ENCODE measurements at places on chromosomes 6 and 20. TPM values are rescaled to one million over a fixed set of nuclear protein-coding genes. Genes with fewer than 3 reads are reported as not detected.

Gene HLA-DRB5
- polyA plus RNA-seq = 20.0 TPM

Gene BTNL2
- not detected for polyA plus RNA-seq

Gene PRPF6
- polyA plus RNA-seq = 56.1 TPM

Gene SLC22A2
- polyA plus RNA-seq = 0.39 TPM

Gene PBOV1
- polyA plus RNA-seq = not detected

Gene CPXM1
- 14.1 TPM for polyA plus RNA-seq

Gene PSMB1
- 289 TPM for polyA plus RNA-seq

Gene PPIL6
- 1.4 TPM for polyA plus RNA-seq

Gene FILIP1
- polyA plus RNA-seq = 1.8 TPM

Gene HLA-G
- polyA plus RNA-seq = 6.3 TPM

Gene HSF2
- polyA plus RNA-seq = 34.1 TPM

Gene CALHM6
- polyA plus RNA-seq = 45.3 TPM

Gene HTR1B
- polyA plus RNA-seq = 0.09 TPM

Gene SEMG1
- 0.78 TPM for polyA plus RNA-seq

Gene WFDC10B
- polyA plus RNA-seq = 0.23 TPM

Gene KCNB1
- polyA plus RNA-seq = 0.55 TPM

Data from thymus (tissue), 14 donors.